Activated CD8-positive, alpha-beta memory T cell treated with anti-CD3 and anti-CD28 coated beads for 1 hour (primary cell): ENCODE measurements at places on chromosomes 3 and 15.

DNA sequence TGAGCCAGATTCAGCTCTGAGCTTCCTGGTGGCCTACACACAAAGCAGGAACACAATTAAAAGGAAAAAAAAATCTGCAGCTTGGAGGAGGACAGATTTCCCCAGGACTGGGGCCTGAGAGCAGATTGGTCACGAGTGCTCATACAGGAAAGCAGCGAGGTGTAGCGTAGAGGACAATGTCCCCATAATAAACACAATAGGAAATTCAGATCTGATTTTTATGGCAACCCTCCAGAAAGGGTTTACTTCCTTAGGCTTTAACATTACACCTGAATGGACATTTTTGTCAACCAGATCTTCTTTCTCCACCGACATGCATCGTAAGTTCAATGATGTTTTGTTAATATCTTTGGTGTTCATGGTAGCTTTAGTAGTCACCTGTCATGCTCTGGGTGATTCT, 23.3 kb downstream of the SLC6A20 start:
- no peak for DNase-seq

GRCh38 chr3:124838963-124839362, 48.2 kb downstream of the ITGB5 start:
- no peak for DNase-seq

- DNase-seq = no peak
These were observed 85.8 kb downstream of the RPLP1 start for GRCh38 chr15:69538379-69538778.

DNA sequence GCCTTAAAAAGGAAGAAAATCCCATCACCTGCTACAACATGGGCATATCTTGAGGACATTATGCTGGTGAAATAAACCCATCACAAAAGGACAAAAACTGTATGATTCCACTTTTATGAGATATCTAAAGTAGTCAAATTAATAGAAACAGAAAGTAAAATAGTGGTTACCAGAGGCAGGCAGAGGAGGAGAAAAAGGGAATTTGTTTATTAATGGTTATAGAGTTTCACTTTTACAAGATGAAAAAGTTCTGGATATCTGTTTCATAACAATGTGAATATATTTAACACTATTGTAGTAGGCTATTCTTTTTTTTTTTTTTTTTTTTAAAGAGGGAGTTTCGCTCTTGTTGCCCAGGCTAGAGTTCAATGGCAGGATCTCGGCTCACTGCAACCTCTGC, 40.4 kb downstream of the DPH3 start:
- no peak for DNase-seq

GRCh38 chr15:61051569-61052031, 177.5 kb downstream of the RORA start:
- no peak for DNase-seq

DNA sequence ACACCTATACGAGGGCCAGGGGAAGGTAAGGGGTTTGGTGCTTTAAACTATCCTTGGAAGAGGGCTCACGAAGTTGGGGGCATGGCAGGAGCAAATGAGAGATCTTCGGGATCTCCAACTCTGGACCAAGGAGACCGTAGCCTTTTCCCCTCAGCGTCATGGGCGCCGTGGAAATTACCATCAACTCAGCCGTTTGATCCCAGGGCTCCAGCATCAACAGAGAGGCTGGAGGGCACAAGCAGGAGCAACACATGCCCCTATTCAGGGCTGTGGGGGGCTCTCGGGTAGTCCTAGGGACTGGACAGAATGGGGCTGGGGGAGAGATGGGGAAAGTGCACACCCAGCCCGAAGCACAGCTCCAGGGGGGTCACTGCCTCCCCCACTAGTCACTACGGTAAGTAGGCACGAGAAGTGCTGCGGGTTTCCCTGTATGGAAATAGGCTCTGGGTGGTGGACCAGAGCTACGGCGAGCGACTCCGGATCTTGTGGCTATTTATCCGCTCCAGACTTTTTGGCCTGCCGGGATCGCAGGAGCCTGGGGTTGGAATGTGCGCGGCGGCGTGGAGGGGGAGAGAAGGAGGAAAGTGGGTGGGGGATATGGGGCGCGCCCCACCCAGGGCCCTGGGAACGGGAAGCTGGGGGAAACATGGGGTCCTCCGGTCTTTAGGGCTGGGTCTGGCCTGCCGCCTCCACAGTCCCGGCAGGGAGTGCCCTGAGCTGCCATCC, 539 bp upstream of the LAMB2 start:
- DNase-seq = no peak

GRCh38 chr3:83765956-83766355, 1192.8 kb upstream of the CADM2 start:
- DNase-seq = no peak

DNA sequence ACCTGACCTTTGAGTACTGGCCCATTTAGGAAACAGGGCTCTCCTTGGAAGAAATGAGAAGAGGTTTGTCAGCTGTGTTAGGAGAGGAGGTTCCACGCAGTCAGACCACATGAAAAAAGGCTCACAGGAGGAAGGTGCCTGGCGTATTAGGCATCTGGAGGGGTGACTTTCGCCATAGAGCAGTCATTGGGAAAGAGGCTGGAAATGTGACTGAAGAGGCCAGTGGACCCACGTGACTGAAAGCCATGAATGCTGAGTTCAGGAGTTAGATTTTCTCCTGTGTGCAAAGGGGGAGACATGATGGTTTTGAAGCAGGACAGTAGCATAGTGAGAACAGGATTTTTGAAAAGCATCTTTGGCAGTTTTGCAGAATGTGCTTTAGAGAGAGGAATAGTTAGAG, 29.7 kb upstream of the RNF7 start:
- DNase-seq = no peak

DNA sequence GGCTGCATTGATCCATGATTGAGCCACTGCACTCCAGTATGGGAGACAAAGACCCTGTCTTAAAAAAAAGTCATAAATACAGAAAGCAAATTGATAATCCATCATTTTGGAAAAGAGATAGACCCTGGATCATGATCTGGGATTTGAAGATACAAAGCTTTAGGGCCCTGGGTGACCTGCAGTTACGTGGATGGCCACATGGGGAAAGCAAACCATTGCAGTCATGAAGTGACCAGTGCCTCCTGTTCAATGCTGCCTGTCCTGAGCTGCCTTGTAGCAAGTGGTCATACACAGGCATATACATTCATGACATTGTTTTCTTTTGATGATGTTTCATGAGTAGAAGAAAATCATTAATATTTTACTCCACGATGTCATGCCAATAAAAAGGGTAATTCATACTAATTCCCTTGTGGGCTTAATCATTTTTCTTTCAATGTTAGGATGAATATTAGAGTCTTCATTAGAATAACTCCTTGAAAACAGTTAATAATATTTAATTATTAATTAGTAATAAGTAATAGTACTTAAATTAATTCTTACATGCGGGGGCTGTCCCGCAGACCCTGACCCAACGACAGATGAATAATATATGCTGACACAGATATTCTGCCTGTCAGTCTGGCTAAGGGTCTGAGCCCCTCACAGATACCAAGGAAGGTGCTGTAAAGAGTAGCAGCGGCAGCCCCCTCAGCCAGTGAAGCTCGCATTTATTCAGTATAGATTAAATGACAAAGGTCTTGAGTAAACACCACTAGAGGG, 109.0 kb upstream of the UNC13C start:
- no peak for DNase-seq

GRCh38 chr3:128969993-128970739, 23.7 kb downstream of the CFAP92 start:
- DNase-seq = peak; percentile 37

DNA sequence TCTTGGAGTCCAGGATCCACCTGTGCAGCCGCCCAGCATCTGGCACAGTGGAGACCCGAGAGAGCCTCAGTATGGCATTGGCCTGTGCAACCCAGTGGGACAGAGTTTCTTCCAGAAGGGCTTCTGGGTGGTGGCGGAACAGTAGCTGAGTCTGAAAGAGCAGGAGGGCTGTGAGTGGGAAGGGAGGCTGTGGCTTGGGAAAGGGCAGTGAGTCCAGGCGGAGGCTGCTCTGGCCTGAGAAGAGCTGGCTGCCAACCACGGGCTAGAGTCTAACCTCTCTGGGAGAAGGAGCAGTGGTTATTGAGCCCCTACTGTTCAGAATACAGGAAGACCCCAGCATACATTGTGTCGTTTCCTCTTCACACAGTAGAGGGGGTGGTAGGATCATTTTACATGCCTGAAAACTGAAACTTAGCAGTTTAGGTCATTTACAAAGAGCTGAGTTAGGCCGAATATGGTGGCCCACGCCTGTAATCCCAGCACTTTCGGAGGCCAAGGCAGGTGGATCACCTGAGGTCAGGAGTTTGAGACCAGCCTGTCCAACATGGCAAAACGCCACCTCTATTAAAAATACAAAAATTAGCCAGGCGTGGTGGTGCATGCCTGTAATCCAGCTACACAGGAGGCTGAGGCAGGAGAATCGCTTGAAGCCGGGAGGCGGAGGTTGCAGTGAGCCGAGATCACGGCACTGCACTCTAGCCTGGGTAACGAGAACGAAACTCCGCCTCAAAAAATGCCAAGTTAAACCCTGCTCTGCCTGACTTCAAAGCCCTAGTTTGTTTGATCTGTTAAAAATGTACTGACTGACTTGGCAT, 3.2 kb downstream of the AEN start:
- DNase-seq = no peak

GRCh38 chr3:87002346-87002745, 11.4 kb upstream of the VGLL3 start:
- no peak for DNase-seq

GRCh38 chr3:6229778-6230410, 631.0 kb upstream of the GRM7 start:
- no peak for DNase-seq

GRCh38 chr3:51944451-51945021, 2.4 kb downstream of the PARP3 start:
- DNase-seq = no peak

DNA sequence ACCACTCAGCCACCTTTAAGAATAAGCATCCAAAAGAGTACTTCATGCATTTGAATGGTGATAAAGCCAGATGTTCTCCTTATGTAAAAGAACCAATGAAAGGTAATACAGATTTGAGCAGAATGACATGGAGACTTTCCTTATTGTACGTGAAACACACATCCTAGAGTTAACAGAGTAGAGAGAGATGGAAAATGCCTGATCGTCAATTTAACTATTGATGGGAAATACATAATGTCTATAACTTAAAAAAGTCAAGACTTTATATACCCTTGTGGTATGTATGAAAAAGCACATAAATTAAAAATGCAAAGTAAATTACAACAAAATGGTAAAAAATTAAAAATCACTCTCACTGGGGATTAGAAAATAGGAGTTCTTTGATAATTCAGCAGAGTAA, 31.7 kb upstream of the PLSCR5 start:
- DNase-seq = no peak

DNA sequence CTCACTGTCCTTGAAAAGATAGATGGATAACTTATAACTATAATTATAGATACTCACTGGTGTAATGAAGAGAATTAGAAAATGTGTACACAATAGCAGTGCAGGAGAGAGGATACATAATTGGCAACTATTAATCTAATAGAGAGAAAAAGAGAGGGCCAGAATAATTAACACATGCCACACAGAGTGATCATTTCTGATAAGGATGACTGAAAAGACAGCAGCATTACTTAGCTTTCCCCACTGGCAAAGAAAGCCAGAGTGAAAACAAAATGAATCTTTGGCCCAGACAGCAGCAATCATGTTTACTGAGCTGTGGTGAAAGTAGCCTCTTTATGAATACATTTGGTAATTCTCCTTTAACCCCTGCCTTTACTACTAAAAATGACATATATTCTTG, 493.3 kb upstream of the ROBO1 start:
- DNase-seq = no peak

DNA sequence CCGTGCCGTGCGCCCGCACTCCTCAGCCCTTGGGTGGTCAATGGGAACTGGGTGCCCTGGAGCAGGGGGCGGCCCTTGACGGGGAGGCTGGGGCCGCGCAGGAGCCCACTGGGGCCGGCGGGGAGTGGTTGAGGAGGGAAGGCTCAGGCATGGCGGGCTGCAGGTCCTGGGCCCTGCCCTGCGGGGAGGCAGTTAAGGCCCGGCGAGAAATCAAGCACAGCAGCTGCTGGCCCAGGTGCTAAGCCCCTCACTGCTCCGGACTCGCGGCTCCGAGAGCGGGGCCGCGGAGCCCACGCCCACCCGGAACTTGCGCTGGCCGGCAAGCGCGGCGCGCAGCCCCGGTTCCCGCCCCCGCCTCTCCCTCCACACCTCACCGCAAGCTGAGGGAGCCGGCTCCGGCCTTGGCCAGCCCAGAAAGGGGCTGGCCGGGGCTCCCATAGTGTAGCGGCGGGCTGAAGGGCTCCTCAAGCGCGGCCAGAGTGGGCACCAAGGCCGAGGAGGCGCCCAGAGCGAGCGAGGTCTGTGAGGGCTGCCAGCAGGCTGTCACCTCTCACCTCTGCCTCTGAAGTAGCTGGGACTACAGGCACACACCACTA, 7.8 kb downstream of the GP9 start:
- no peak for DNase-seq

- no peak for DNase-seq
These were observed 218.8 kb downstream of the VPS13C start for GRCh38 chr15:61841466-61841865.

DNA sequence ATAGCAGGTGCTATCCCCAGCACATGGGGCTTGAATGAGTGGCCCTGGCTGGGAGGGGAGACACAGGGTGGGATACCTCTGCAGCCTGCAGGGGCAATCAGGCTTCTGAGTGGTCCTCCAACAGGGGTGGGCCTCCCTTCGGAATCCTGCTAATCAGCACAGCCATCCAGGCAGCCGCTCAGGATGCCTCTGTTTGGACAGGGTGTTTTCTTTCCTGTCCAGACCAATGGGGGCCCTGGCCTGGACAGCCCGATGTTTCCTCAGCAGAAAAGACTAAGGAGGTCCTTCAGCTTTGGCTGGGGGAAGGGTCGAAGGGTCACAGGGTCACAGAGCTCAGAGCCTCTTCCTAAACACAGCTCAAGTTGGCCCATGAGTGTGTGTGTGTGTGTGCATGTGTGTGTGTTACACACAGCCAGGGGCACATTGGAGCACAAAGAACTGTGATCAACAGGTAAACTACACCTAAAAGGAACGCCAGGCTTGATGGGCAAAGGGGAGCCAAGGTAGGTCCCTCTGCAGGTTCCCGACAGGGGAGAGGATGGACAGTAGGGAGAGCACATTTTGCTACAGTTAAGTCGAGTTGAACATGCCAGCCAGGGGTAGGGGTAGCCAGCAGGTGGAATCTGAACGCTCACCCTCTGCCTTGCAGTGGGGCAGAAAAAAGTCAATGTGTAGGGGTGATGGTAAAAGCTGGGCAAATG, 1.1 kb upstream of the HAPLN3 start:
- no peak for DNase-seq

- DNase-seq = no peak
These were observed 22.5 kb upstream of the VPS8 start for GRCh38 chr3:184789314-184789998.

DNA sequence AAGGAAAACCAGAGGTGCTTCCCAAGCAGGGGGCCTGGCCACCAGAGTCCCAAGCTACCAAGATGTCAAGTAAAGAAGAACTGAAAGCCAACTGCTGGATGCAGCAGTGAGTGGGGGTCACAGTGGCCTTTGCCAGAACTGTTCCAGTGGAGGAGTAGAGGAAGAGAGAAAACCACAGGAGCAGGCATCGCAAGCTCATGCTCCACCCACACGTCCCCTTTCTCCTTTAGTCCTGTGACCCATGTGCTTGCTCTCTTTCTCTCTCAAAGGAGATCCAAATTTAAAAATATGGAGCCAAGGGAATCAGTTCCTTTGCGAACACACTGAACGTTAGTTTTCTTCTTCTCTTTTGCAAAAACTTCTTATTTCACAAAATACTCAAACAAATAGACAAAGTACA, 12.4 kb upstream of the ABHD2 start:
- no peak for DNase-seq

GRCh38 chr15:83106994-83107840, at the start of gene TM6SF1:
Gene TM6SF1 (plus strand): TSS chr15:83107645. CDS start chr15:83107681, 36 bp downstream.
- DNase-seq = no peak

- no peak for DNase-seq
These were observed 406.9 kb downstream of the OXSM start for GRCh38 chr3:26196781-26197180.

- no peak for DNase-seq
These were observed 71.3 kb downstream of the WHAMM start for GRCh38 chr15:82880704-82881103.
